ENCODE measurements at places on chromosomes 16 and 17.

DNA sequence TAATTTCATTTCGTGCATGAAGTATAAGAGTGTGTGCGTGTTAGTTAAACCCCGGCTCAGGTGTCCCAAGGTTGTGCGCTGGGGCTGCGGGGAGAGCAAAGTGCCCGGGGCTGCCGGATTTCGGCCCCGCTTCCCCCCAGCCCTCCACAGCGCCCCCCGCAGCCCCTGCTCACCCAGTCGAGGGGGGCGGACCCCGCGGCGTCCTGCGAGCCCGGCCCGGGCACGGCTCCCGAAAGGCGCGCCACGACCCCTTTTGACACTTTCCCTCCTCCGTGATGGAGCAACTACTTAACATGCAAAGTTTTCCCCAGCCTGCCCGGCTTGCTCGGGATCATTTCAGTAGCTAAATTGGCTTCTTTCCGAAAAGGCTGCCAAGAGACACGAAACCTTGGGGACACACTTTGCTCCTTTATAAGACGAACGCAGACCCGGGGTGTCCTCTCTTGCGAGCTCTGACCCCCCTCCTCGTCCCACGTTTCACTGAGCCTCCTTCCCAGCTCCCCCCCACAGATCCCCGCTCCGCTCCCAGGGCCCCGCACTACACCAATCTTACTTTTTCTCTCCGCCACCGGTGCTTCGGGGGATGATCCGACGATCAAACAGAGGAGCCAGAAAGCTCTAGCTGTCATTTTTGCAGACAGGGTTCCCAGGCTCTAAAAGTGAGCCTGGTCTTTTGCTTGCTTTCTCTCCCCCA lies 552 bp downstream of the C17orf58 start:
- DNase-seq, result no peak

- DNase-seq, result no peak
These were observed 2.2 kb downstream of the NT5M start for GRCh38 chr17:17305281-17305801.

DNA sequence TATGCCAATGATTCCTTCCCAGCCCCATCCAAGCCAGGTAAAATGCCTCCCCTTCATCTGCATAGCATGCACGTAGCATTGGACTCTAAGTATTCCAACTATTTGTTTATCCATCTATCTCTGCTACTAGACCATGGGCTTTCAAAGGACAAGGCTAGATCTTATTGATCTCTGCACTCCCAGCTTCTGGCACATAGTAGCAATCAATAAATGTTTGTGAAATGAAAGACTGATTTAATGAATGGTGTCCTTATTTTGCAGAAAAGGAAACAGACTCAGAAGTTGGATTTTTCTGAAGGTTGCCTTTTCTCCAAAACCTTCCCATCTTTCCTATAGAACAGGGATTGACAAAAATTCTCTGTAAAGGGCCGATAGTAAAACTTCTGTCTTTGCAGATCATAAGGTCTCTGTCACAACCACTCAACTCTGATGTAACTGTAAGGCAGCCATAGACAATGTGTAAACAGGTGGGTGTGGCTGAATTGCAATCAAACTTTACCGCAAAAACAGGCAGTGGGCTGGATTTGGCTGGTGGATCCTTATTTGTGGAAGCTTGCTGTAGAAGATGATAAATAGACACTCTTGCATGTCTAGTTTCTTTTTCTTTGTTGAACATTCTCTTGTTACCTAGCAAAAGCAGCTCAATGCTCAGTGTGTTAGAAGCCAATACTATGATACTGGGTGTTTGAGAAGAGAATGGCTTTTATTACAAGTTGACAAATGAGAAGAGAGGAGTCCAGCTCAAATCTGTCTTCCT lies 7.6 kb upstream of the CMTR2 start:
- DNase-seq, result no peak

DNA sequence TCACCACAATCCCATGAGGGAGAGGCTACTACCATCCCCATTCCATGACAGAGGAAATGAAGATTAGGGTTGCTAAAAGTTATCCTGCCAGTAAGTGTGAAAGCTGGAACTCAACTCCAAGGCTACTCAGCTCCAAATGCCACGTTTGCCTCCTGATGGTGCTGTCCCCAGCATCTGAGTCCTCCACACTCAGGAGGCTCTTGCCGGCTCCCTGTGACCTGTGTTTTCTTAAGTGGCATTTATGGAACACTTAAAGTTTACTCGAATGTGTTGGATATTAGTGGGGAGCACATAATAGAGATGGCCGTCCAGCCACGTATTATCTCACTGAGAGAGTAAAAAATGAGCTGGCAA lies 267.9 kb downstream of the CBLN1 start:
- DNase-seq, result no peak

GRCh38 chr17:81008140-81008539 lies 16.5 kb downstream of the CHMP6 start:
- no peak for DNase-seq

- no peak for DNase-seq
These were observed 584 bp downstream of the PHOSPHO1 start for GRCh38 chr17:49229805-49230600.

DNA sequence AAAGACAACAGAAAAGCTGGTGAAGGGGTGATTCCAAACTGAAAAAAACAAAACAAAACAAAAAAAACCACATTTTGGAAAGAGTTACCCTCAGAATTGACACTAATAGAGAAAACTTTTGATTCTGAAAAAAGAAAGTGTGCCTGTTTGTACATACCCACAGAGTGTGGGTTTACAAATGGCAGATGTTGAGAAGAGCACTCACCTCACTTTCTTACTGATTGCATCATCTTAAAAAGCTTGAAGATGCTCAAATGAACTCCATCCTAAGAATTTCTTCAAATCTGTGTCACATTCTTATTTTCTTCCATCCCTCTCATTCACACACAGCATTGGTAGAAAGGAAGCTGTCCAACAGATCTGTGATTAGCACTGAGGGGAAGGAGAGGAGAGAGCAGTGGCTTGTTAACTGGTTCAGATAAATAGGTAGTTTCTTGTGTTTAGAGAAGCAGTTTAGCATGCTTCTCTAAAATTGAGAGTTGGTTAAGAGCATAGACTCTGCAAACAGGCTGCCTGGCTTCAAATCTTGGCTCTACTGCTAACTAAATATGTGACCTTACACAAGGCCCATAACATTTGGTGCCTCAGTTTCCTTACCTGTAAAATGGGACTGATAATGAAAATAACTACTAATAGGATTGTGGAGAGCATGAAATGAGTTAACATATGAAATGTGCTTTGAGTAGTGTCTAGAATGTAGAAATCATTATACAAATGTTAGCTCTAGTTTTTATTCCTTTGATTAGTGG lies 6.9 kb downstream of the GNAO1 start:
- no peak for DNase-seq

DNA sequence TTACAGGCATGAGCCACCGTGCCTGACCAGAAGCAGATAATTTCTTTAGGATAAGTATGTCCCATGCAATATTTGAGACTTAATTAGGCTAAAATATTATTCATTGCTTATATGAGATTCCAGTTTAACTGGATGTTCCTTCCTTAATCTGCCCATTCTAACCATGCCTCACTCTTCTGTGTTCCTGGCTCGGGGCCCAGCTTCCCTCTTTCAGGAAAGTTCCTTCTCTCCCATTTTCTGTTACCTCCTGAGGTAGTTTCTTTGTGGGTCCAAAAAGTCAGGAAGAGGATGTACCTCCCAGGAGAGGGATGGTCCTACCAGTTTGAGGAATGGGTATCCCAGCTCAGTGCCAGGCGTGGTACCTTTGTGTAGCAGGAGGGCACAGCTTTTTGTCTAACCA lies 23.3 kb downstream of the UNK start:
- no peak for DNase-seq

Data from AG04449 (cell line).